ENCODE measurements at places on chromosomes 7 and 10.

GRCh38 chr7:31970501-31970900 lies 99.7 kb downstream of the PDE1C start:
- DNase-seq, result no peak

DNA sequence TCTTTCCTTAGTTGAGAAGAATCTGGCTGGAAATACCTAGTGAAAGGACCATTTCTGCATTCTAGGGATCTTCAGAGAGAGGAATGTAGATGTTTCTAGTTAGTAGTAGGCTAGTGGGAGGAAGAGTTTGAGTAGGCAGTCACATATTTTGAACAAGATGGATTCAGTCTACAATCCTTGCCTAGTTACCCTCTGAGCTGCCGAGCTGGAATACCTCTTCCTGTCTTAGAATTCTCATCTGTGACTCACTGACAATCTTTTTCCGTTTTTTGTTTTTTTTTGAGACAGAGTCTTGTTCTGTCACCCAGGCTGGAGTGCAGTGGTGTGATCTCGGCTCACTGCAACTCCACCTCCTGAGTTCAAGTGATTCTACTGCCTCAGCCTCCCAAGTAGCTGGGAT lies 30.7 kb upstream of the PLPP4 start:
- DNase-seq, result no peak

GRCh38 chr7:79185605-79186004 lies 267.9 kb downstream of the MAGI2 start:
- no peak for DNase-seq

- no peak for DNase-seq
Observed at GRCh38 chr7:128665057-128665456, 7.0 kb upstream of the GARIN1A start.

- DNase-seq, result no peak
Observed at GRCh38 chr10:68489919-68490318, 18.1 kb upstream of the DNA2 start.

DNA sequence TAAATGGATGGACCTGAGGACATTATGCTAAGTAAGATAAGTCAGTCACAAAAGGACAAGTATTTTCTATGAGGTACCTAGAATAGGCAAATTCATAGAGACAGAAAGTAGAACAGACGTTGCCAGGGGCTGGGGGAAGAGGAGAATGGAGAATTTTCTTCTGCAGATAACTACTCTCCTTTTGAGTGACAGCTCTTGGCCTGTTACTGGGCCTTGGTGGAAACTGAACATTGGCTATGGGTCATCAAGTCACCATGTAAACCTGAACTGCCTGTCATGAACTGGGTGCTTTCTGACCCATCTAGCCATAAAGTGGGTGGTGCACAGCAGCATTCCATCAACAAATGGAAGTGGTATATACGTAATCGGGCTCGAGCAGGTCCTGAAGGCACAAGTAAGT lies 29.3 kb upstream of the NFE2L3 start:
- DNase-seq, result no peak

- no peak for DNase-seq
Observed at GRCh38 chr10:43094085-43094484, 17.2 kb downstream of the RET start.

DNA sequence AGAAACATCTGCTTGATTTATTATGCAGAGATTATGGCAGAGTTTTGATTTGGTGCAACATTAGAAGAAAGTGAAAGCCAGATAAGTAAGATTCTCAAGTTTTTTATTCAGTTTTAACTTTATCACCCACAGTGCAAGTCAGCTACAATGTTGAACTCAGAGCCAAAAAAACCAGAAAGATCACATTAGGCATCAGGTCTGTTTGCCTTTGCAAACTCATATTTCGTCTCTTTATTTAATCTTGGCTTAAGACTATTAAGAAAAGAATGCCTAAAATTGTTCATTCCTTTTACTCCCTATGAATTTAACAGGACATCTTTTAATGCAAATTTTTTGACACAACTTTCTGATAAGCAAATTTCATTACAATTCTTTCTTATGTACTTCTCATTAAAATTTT lies 76.0 kb upstream of the TMEM26 start:
- DNase-seq, result no peak

DNA sequence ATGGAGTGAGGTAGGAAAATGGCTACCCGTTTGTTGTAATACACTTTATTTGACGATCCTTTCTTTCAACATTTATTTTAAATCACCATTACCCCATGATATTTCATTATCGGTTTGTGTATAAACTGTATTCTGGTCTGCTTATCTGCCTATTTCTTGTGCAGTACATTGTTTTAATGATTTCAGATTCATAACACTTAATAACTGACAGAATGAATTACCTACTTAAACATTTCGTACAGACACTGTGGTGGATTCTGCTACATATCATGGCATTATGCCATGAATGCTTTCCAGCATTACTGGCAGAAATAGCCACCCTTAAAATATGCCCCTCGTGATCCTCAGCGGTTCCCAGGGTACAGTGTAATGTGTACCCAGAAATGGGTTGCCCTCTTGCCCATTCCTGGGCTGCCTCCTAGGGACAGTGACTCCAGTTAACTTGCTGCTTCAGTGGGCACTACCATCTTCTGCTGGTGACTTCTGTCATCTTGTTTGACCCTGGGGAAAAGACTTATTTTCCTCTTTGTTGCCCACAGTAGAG lies 74.5 kb downstream of the C1GALT1 start:
- no peak for DNase-seq

DNA sequence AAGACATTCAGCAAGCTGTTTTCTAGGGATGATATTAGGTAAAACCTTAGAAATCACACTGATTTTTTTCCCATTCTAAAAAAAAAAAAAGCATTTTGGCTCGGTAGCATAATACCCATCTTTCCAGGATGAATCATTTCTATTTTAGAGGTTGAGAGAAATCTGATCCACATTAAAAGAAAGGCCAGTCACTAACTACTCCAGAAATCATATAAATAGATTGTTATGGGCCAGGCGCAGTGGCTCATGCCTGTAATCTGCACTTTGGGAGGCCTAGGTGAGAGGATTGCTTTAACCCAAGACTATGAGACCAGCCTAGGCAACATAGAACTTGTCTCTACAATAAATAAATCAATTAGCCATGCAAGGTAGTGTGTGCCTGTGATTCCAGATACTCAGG lies 164.3 kb downstream of the BAMBI start:
- DNase-seq, result no peak
